ENCODE measurements at places on chromosomes 4 and X. TPM values are rescaled to one million over a fixed set of nuclear protein-coding genes. Genes with fewer than 3 reads are reported as not detected.

GRCh38 chrX:78665342-78665741, 6.2 kb upstream of the RTL3 start:
- DNase-seq: no peak

BGN gene
- total RNA-seq: 175 TPM

SPANXC gene
- not detected for total RNA-seq

DNA sequence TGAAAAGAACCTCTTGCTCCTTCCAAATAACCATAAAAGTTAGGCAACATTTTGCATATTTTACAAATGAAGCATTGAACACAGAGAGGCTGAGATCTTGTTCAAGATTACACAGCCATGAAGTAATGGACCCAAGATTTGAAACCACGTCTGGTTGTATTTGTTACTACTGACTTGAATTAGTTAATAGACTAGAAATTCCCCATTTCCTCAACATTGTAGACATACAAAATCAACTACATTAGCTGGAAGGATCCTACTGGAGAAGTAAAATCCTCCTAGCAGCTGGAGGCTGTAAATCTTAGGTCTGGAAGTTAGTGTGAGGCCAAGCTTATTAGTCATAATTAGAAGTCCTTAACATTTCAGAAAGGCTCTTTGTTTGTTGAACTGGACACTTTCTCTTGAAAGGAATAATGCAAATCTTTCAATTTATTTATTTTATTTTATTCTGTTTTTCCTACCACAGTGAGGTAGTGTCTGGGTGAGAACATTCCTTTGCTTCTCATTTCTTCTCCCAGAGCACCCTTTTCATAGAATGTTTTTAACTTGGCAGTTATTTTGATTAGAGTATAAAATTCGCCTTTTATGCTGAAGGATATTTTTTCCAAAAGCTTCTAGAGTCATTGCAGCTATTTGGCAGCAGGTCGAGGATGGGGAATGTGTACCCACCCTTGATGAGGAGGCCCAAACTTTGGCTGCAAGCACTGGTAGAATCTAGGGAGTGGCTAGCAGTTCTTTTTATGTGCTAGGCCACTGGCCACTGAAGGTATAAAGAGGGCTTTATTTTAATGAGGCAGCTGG, 62.0 kb upstream of the CLNK start:
- no peak for DNase-seq

PSAPL1 gene
- total RNA-seq: not detected

DNA sequence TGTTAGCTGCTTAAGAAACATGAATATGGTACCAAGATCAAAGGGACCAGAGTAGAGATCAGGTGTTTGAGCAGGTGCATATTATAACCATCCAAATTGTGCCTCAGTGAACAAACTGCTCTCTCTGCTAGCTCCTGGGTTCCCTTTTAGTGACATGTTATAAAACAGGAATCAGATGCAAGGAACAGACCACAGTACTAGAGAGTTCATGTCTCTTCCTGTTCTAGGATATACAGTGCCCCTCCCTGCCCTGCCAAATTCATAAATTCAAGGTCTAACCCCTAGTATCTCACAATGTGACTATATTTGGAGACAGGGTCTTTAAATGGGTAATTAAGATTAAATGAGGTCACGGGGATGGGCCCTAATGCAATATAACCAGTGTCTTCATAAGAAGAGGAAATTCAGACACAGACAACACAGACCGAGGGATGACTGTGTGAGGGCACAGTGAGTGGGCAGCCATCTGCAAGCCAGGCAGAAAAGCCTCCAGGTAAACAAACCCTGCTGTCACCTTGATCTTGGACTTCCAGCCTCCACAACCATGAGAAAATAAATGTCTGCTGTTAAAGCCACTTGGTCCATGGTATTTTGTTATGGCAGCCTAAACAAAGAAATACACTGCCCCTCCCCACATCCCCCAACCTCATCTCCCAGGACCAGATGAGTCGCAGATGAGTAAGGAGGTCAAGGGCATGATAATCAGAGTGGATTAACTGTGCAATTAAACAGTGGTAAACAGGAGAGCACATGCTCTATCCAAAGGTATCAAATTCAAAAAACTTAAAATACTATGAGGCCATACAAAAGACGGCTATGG, 82.5 kb downstream of the RBM47 start:
- no peak for DNase-seq

DNA sequence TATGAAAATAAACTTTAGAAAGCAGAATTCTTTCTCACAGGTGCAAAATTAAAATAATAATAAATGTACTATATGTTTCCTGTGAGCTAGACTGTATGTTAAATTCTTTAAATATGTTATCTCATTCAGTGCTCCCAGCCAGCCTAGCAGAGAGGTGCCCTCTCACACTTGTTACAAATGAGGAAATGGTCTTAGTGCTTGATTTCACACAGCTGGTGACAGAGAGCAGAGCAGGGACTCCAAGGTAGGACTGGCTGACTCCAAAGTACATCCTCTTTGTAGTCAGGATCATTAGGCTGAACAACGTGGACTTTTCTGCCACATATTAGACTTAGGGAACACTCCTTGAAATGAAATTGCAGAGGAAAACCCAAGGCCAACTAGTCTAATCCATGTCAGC, 72.0 kb upstream of the HHIP start:
- no peak for DNase-seq
